ENCODE measurements at places on chromosomes 3 and 15. TPM values are rescaled to one million over a fixed set of nuclear protein-coding genes. Genes with fewer than 3 reads are reported as not detected.
A peak's percentile ranks its signal among the peaks of the same experiment; 100 is the strongest.

The POPDC2 gene
- 4.9 TPM for total RNA-seq

The HIGD2B gene
- total RNA-seq, result not detected

The SLC38A3 gene
- 2.5 TPM for total RNA-seq

The NMNAT3 gene
- total RNA-seq, result 8.6 TPM

The NAALADL2 gene
- 36.9 TPM for total RNA-seq

The MAP2K5 gene
- total RNA-seq, result 25.2 TPM

The FES gene
- total RNA-seq, result 44.8 TPM

The C3orf22 gene
- total RNA-seq, result not detected

The ZMYND10 gene
- total RNA-seq, result 1.9 TPM

The TXNRD3 gene
- total RNA-seq, result 25.1 TPM

The PRR20G gene
- not detected for total RNA-seq

The XCR1 gene
- 0.27 TPM for total RNA-seq

The IMPG2 gene
- 0.22 TPM for total RNA-seq

GRCh38 chr3:62837145-62837787, 38.0 kb downstream of the CADPS start:
- no peak for DNase-seq

DNA sequence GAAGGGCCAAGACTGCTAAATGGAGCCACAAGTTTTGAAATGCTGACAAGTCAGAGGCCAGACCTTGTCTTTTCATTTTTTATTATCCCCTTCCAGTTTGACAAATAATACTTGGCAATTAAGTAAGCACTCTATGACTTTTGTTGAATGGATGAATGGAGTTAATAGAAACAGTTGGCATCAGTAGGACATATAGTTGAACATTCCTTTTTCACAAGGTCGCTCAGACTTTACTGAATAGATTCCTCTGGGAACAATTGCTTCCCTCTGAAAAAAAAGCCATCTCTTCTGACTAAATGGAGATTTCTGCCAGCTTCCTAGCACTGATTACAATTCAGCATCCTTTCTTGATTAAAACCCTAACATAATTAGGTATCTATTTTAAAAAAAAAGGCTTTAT, 53.2 kb downstream of the TRA2B start:
- DNase-seq, result no peak

DNA sequence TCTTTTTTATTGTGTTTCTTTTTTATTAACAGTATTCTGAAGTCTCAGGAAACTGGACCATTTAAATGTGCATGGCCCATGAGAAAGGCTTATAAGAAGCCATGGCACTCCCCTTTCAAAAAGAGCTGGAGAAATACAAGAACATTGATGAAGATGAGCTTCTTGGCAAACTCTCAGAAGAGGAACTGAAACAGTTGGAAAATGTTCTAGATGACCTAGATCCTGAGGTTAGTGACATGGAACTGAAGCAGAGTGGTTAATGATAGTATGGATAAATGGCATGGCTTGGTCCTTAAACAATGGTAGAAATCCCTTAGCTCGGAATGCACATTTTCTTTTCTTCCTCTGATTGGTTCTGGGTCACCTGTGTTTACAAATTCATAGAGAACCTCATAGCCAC, 14.9 kb downstream of the TMOD2 start:
- DNase-seq, result no peak

DNA sequence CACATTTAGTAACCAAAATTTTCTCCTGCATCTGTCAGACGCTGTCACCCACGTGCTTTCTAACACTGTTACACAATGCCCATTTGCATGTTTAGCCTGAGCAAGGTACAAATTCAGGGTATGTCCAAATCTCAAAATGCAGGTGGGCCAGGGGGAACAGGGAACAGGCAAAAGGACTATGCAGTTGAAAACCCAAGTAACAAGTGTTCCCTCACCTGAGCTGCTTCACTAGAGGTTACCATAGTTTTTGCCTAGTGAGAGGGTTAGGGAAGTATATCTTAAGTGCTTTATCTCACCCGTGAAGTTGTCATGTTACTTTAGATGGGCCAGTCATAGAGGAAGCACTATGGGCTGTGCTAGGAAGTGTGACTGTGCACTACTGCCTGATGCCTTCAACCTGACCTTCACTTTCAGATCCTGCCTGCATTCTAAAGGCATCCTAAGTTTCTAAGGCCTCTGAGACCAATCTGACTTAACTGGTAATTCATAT, 6.0 kb upstream of the TMEM87A start:
- DNase-seq, result no peak

DNA sequence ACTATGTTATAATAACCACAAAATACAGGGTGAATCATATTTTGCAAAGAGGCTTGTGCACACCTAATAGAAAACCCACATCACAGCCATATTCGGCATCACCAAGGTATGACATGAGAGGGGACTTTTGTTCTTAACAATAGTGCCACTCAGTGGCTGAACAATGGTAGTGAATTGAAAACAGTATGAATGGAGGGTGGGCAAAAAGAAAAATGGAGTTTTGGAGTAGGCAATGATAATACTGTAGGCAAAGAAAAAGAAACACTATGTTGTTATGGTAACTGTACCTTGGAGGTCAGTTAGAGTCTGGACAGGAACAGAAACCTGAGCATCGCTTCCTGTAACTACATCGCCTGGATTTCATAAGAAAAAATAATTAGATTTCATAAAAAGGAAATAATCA, 348.6 kb downstream of the PLCL2 start:
- no peak for DNase-seq

DNA sequence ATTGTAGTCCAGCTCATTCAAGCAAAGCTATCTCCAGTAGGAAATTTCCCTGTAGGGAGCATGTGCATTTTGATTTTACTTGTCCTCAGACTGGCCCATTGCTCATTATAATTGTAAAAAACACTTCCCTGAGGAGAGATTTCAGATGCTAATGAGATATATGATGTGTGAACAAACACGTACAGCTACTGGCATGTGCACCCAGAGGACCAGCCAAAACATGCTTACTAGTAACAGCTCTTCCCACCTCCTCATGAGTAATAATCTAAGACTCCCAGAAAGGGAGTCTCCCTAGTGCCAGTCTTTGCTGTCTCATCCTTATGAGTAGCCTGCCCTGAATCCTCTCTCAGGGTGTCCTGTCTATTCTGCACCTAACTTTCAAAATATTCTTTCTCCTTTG, 43.4 kb downstream of the FBXO22 start:
- no peak for DNase-seq

DNA sequence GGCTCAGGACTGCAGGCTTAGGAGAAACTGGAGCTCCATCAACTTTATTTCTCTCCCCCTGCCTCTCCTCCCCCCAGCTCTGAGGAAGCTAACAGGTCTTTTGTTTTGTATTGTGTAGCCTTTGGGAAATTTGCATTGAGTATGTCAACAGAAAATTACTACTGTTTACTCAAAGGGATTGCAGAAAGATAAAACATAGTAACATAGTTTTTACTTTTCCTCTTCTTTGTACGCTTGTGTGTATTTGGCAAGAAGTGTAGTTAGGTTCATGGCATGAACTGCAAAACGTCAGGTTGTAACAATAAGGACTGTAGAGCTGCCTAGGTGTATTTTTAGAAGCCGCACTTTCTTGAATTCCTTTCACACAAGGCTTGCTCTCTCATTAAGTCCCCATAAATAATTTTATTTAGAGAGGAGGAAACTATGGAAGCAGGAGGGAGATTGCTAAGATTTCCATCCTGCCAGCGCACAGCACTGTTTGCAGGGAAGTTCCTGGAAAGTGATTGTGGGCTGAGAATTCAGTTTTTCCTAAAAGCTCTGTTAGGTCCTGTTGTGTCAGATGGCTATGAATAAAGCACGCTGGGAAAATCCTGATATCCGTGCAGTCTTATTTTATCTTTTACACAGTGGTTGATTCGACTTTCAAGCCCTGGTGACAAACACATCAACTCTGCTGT, 21.1 kb upstream of the SATB1 start:
- no peak for DNase-seq

GRCh38 chr3:111517801-111518200, 24.2 kb upstream of the CD96 start:
- no peak for DNase-seq

GRCh38 chr15:95345867-95346266, 984.6 kb upstream of the NR2F2 start:
- no peak for DNase-seq

DNA sequence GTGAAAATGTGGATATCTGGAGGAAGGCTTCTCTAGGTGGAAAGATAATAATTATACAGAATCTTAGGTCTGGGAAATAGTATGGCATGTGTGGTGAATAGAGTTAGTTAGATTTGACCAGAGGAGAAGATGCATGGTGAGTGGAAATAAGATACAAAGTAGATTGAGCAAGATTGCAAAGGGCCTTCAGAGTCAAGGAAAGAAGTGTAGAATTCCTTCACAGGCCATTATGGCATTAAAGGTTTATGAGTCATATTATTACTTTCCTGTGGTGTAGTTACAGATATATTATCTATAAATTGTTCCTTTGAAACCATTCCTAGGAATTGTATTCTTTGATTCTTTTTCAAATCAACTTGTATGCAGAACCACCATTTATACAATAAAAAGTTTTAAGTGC, 660.3 kb downstream of the SI start:
- no peak for DNase-seq

DNA sequence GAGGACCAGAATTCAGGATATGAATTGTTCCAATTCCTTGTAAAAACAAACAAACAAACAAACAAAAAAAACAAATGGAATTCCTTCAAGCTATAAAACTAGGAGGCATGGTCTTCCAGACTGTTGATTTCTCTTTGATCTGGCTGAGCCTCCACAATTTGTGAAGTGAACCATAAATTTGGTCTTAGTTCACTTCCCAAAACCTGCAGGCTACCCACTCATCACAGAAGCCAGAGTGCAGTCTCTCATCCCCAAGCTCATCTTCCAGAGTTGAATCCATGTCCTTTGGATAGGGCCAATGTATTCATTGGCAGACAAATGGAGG, 203.9 kb downstream of the DTWD1 start:
- no peak for DNase-seq

DNA sequence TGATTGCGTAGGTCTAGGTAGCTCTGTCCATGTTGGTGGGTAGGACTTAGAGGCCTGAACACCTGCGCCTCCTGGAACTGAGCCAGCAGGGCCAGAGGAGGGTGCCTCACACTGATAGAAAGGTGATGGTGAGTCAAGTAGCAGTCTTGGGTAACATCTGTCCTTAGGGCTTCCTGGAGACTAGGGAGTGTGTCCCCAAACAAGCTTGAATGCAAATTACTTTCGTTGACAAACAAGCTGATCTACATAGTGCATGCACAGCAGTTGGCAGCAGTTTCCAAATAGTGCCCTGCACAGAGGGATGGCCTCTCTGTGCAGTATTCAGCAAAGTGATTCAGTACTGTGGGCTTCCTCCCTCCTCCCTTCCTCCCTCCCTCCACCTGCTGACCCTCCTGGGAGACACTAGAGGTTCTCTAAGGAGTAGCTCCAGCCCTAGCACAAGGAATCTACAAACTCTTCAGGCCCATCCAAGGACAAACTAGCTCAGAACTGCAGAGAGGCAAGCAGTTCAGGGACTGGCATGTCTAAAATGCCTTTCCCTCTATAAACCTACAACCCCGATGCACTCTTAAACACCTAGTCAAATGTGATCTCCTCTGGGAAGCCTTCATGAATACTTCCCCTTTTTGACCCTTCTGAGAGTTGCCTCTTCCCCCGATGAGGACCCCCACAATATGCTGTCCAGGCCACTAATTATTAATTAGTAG, 61.0 kb downstream of the TLE3 start:
- DNase-seq, result peak; percentile 38

GRCh38 chr3:182104881-182105280, 393.2 kb downstream of the SOX2 start:
- no peak for DNase-seq

- no peak for DNase-seq
Measured at GRCh38 chr3:63727233-63727632, 74.8 kb downstream of the SNTN start.

- no peak for DNase-seq
Measured at GRCh38 chr3:174193604-174194003, 665.5 kb upstream of the NAALADL2 start.

DNA sequence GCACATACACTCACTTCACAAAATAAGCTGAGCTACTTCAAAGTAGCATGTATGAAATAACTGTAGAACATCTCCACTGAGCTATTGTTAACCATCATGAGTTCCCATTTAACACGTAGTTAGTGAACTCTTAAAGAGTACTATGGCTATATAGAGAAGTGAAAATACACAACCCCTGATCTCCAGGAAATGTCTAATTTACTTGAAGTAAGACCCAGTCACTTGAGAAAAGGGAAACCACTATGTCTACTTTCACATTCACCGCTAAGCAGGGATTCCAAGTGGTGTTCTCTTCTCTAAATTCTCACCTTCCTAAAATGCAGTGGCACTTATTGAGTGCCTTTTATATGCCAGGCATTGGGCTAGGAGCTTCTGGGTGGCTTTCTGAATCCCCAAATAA, 35.0 kb upstream of the COLQ start:
- no peak for DNase-seq

DNA sequence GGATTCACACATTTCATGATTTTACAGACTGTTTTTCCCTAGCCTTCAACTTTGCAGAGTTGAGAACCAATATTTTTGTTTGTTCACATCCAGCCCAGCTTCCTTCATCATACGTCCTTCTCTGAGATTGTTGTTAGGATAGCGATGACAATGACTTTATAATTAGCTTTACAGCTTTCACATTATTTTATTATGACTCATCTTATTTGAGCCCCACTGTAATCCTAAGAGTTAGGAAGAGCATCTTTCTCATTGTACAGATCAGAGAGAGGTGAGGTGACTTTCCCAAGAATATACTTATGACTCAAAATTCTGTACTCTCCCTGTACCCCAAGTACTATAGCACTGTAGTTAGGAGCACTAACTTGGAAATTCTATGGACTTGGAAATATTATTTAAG, 156.1 kb downstream of the ALDH1A2 start:
- DNase-seq, result no peak

DNA sequence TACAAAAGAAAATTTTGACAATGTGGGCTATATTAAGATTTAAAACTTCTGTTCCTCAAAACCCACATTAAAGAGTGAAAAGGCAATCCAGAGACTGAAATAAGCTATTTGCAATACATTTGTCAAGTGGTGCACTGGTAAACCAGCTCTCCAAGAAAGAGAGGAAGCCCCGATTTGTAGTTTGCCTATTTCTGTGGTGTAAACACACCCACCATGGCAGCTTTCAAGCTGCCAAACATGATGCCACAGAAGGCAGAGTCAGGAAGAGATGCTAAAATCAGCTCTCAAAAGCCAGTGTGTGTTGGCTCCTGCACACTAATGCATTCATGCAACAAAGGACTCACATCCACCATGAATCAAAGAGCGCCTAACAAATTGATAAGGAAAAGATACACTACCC, 17.5 kb downstream of the RFTN1 start:
- no peak for DNase-seq

DNA sequence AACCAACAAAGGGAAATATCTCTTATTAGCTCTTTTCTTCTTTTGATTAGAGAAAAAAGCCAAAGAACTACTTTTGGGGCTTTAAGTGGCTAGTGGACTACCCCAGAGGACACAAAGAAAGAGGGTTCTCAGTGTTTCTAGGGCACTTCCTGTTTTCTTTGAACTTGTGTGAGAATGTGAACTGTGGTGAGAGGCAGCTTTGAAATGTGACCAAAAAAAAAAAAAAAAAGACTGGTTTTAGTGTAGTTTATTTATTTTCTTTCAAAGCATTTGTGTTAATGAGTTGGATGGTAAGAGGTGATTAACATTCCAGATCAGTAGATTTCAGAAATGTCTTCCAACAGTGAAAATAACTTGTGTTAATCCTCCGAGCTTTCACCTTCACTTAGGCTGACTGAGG, 32.4 kb downstream of the SELENOT start:
- no peak for DNase-seq

GRCh38 chr3:66378256-66378655, 122.6 kb downstream of the LRIG1 start:
- no peak for DNase-seq

GRCh38 chr15:81280696-81281455, 43.1 kb downstream of the STARD5 start:
- DNase-seq, result no peak
